ENCODE measurements at places on chromosomes 1 and 21.

- no peak for DNase-seq
These were observed 94.6 kb downstream of the SETD4 start for GRCh38 chr21:35965699-35966098.

DNA sequence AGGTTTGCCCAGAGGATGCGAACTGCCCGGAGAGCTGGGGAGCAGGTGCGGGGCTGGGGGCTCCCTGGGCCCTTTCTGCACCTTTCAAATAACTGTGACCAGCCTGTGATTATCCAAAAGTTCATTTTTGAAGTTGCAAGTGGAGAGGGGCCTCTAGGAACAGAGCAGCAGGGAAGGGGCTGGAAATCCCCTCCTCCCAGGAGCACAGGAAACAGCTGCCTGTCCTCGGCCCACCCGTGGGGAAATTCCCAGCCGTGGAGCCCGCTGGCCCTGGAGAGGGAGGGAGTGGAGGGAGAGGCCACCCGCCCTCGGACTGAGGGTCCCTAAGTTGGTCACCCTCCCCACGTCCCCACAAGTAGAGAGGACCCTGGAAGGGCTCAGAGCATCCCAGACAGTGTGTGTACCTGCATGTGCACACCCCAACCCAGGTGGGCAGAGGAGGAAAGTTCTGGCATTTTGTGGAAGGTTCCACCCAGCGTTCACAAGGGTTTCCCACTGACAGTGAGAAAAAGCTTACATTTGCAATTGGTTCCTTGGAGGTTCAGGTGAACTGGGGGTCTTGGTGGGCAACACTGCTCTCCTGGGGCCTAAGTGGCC is 1.2 kb upstream of the TNFRSF4 start:
- no peak for DNase-seq

DNA sequence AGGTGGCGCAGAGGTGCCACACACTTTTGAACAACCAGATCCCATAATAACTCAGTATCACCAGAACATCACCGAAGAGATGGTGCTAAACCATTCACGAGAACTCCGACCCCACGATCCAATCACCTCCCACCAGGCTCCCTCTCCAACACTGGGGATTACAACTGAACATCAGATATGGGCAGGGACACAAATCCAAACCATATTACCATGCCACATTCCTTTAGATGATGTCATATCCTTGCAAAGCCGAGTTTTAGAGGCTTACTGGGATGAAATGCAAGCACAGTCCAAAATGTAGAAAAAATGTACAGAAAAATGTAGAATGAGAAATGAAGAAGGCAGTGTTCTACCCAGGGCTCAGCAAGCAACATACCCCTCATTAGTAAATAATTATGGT is 64.7 kb downstream of the SGIP1 start:
- DNase-seq = no peak

GRCh38 chr1:177567393-177567792 is 396.6 kb downstream of the BRINP2 start:
- no peak for DNase-seq

GRCh38 chr1:234325878-234326496 is 47.3 kb upstream of the COA6 start:
- no peak for DNase-seq

GRCh38 chr1:45206808-45207623 is 611 bp upstream of the ZSWIM5 start:
- DNase-seq = no peak

- no peak for DNase-seq
These were observed 249.3 kb downstream of the SIPA1L2 start for GRCh38 chr1:232380596-232380995.

DNA sequence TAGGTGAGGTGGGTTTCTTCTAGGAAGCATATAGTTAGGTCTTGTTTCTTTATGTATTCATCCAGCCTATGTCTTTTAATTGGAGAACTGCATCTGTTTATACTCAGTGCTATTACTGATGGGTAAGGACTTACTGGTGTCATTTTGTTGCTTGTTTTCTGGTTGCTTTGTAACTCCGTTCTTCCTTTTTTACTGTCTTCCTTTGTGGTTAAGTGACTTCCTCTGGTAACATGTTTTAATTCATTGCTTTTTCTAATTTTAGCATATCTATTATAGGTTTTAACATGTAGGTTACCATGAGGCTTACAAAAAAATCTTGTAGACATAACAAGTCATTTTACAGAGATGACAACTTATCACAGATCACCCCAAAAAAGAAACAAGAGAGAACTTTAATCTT is 160.8 kb downstream of the VAV3 start:
- DNase-seq = no peak

DNA sequence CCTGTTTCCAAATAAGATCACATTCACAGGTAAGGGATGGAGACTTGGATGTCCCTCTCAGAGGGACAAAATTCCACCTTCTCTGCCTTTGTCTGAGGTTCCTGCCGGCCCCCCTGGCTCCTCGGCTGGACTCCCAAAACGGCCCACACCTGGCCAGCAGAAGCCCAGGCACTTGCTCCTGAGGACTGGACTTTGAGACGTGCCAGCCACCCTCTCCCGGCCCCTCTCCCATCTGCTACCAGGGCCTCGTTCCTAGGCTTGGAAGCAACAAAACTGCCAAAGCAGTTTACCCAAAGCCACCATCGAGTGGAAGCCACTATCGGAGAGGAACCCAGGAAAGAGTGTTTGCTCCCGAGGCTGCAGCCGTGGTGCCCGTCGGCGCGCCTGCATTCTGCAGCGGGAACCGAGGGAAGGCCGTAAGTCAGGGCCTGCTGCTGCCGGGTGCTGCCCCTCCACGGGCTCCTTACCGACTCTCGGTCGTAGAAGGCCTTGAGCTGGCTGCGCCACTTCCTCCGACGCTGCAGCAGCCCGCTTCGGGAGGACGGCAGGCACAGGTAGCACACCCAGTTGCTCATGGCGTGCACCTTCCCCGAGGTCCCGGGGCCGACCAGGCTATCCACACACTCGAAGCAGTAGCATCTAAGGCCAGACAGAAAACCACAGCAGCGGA is 3.5 kb downstream of the DNMT3L start:
- DNase-seq = no peak

- DNase-seq = no peak
These were observed 10.5 kb upstream of the LELP1 start for GRCh38 chr1:153192697-153193096.

GRCh38 chr1:18554597-18554996 is 73.9 kb downstream of the KLHDC7A start:
- no peak for DNase-seq

DNA sequence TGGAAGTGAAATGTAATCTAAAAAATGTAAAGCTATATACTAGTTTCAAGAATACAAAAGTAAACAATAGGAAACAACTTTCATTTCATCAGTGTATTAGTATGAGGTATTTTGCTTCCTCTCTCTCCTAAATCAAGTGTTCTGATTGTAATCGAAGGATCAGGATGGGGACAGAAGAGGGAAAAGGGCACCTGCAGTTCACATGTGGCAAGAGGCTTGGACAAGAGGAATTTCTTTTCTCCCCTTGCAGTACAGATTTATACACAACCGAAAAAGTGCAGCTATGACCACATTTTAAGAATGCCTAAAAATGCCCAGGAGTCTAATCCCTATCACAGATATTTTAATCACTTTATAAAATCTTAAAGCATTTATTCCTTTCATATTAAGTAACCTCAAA is 63.7 kb downstream of the NRIP1 start:
- DNase-seq = no peak

- no peak for DNase-seq
These were observed 31.2 kb upstream of the CFAP126 start for GRCh38 chr1:161398900-161399256.

DNA sequence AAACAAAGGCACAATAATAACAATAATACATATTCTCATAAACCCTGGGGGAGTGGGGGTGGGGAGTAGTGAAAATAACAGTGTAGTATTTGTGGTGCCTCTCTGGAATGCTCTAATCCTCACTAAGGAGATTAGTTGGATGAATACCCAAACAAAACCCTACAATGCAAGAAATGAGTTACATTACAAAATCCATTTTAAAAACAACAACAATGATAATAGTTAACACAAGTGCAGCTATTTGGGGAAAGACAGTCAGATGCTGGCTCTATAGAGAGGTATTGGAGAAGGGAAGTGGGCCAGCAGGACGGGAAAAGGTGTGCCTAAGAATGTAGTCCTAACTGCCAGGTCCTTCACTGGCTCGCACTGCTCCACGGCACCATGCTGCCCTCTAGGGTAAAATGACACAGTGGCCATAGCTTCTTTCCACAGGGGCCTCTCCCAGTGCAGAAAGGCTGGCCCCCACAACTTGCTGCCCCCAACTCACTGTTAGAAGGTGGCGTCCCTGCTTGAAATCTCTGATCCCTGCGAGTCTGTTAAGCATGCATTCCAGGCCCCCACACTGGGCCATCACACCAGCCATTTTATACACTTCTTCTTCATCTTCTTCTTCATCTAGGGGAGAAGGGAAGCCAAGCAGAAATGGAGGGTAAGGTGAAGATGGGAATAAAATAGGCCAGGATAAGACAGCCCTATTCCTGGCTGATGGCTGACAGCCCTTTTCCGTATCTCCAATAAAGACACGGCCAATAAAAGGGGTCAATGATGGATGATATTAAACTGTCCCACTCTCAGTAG is 113.8 kb downstream of the UBR4 start:
- no peak for DNase-seq

GRCh38 chr1:28720376-28720775 is 16.4 kb upstream of the YTHDF2 start:
- DNase-seq = no peak

DNA sequence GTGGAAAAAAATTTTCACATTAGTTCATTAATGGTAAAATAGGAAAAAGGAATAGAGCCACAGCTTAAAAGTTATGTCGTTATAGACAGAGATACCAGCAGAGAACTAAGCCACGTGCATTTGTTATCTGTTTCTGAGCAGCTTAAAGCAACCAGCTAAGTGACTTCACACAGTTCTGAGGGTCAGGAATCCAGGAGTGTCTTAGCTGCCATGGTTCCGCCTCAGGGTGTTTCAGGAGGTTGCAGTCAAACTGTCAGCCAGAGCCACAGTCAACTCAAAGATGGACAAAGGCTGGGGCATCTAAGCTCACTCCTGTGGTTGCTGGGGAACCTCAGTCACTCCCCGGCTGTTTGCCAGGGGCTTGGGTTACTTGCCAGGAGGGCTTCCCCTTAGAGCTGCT is 515.8 kb downstream of the SMYD3 start:
- no peak for DNase-seq

- DNase-seq = no peak
These were observed 11.4 kb upstream of the SLAMF1 start for GRCh38 chr1:160658162-160658813.

DNA sequence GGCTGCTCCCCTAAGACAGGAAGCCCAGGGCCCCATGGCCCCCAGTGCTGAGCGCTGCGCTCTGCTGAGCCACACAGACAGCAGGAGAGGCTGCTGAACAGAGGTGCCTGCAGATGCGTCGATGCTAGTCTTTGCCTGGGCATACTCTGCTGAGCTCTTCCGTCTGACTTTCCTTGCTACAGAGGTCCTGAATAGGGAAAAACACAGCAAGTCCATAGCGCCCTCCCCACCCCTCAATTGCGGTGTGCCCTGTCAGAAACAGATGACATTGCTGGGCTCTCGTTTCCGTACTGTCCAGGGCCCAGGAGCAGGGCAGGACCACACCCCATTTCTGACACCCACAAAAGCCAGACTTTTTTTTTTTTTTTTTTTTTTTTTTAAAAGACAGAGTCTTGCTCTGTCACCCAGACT is 252.5 kb downstream of the SDCCAG8 start:
- DNase-seq = no peak

DNA sequence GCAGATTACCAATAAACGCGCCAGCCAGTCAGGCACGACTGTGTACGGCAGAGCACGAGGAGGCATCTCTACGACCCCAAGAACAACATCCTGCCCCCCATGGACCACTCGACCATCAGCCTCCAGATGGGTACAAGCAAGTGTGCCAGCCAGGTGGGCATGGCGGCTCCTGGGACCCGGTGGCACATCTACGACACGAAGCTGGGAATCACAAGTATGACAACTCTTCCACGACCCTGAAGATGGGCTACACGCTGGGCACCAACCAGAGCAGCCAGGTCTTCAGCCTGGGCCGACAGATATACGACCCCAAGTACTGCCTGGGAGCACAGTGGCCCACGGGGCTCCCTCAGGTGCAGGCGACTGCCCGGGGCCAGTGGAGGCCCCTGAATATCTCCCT is 217.6 kb downstream of the POTED start:
- no peak for DNase-seq

DNA sequence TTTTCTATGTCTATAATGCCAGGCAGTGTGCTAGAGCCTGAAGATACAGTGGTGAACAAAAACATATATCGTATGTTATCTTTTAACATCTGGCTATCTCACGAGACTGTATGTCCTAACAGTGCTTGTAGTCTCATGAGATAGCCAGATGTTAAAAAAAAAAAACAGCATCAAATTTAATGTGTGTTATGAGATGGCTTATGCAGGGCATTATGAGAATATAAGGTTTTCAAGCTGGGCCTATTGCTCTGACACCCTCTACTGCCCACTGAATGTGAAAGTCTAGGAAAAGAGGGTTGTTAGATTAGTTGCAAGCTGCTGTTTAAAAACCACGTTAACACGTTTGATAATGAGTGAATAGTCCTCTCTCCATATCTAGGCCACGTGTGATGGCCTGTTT is 109.8 kb downstream of the CACHD1 start:
- DNase-seq = no peak

DNA sequence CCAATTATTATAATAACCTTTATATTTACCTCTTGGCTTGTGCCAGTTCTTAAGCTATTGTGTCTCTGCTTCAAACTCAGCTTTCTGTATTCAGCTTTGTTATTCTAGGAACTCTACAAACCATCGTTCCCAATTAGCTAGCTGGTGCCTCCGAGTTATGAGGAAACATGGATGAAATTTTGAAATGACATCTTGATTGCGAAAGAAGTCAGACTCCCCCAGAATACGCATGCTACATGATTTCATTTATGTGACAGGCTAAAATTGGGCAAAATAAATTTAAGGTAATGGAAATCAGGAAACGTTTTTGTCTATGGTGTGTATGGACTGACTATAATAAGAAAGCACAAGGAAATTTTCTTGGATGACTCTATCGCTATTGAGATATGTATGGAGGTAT is 256.8 kb upstream of the NCAM2 start:
- DNase-seq = no peak

DNA sequence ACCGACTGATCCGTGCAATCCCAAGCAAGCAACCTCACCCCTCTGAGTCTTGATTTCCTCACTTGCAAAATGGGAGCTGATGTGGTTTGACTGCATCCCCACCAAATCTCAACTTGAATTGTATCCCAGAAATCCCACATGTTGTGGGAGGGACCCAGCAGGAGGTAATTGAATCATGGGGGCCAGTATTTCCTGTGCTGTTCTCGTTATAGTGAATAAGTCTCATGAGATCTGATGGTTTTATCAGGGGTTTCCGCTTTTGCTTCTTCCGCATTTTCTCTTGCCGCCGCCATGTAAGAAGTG is 58.4 kb downstream of the FHAD1 start:
- DNase-seq = no peak

DNA sequence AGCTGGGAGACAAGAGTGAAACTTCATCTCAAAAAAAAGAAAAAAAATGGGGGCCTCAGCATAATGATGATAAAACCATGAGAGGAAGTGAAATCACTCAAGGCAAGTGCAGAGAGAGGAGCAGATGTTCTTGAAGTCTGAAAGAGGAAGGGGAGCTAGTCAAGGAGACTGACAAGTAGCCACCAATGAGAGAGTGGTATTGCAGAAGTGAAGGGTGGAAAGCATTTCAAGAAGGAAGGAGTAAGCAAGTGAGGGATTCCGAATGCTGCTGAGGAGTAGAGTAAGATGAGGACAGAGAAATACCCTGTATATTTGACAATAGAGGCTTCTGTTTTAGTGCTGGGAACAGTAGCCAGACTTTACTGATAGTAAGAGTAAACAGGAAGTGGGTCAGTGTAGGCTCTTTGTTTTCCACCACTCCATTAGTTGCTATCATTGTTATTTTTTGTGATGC is 2.9 kb downstream of the TATDN3 start:
- no peak for DNase-seq

- no peak for DNase-seq
These were observed 11.1 kb downstream of the CERS2 start for GRCh38 chr1:150963321-150964163.
